ENCODE measurements at places on chromosomes 3 and 15.
A peak's percentile ranks its signal among the peaks of the same experiment; 100 is the strongest.

DNA sequence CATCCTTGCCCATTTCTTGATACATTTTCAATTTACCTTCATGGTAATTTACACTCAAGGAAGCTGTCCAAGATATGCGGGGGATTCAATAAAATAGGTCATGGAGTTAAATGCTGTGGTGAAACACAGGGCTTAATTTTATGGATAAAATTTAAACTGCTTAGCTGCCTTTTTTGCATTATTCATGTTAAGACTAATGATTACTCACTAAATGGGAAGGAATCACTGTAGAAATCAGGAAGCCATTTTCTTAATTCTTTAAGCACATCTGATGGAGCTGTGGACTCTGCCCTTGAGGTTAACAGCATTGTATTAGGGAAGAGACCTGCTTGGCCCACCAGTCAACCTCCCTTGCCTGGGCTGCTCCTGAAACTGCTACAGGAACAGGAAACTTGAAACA lies 62.5 kb upstream of the RBP1 start:
- H3K36me3 ChIP-seq, result no peaks in the 10 kb centered on the region
- no peak overlapping the region for H3K4me3 ChIP-seq
- no peak for DNase-seq
- no peaks in the 10 kb centered on the region for H3K27me3 ChIP-seq
- H3K4me1 ChIP-seq, result no peaks in the 10 kb centered on the region
- no peak overlapping the region for H3K27ac ChIP-seq

GRCh38 chr15:40061212-40061901 lies 22.4 kb upstream of the SRP14 start:
- no peak for DNase-seq
- H3K4me1 ChIP-seq, result peaks cover 26% of the 10 kb centered on the region
- no peak overlapping the region for H3K4me3 ChIP-seq
- no peaks in the 10 kb centered on the region for H3K27me3 ChIP-seq

DNA sequence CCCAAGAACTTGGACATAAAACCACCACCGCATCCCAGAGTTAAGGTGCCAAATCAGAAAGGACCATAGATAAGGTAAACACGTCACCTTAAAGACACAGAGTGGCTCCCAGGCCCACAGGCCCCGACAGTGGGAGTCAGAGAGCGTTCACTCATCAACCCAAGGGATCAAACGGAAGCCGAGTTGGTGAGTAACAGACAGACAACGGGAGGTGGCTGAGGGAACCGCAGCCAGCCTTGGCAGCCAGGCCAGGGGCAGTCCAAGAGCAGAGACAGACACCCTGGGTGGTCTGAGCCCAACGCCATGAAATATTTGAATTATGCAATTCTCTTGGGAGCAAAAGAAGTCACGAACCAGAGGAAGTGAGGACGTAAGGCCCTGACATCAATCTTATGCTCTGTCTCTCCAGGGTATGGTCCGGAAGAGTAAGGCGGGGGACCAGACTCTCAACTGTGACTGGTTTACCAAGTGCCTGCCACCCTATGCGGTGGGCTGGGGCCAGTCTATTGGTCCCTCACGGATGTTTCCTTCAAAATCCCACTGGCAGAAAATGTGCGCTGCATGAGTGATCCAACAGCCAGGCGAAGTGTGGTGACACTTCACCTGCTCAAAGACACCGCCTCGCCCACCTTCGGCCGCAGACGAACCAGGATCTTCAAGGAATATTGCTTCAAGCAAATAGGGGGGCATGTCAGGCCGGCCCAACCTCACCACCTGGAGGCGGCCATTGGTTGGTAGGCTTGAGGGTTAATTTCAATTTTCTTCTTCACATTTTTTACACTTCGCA lies 34.3 kb downstream of the TMEM44 start:
- DNase-seq, result peak; percentile 88
- peaks cover 10% of the 10 kb centered on the region for H3K36me3 ChIP-seq
- no peak overlapping the region for H3K4me3 ChIP-seq
- no peaks in the 10 kb centered on the region for H3K27me3 ChIP-seq
- H3K4me1 ChIP-seq, result peaks cover 13% of the 10 kb centered on the region

- H3K36me3 ChIP-seq, result no peaks in the 10 kb centered on the region
- no peaks in the 10 kb centered on the region for H3K27me3 ChIP-seq
- peak; percentile 53 for DNase-seq
- no peak overlapping the region for H3K4me3 ChIP-seq
Measured at GRCh38 chr3:8371085-8371551, 130.5 kb upstream of the LMCD1 start.

DNA sequence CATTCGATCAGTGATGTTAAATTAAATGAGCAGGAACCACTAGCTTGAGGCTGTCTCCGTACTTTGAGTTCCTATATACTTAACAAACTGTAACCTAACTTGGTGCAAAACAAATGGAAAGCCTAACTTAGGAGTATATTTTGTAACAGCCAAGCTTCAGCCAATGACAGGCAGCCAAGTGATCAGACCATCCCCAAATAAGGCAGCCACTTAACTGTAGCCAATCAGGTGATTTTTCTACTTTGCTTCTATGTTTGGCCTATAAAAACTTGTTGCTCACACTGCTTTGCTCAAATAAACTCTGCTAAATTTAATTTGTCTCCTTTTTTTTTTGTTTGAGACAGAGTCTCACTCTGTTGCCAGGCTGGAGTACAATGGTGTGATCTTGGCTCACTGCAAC lies 19.3 kb upstream of the ZNF770 start:
- no peaks in the 10 kb centered on the region for H3K36me3 ChIP-seq
- DNase-seq, result no peak
- no peaks in the 10 kb centered on the region for H3K4me1 ChIP-seq
- H3K27me3 ChIP-seq, result no peaks in the 10 kb centered on the region
- no peak overlapping the region for H3K4me3 ChIP-seq

GRCh38 chr3:9101286-9101685 lies 138.0 kb upstream of the RAD18 start:
- no peaks in the 10 kb centered on the region for H3K36me3 ChIP-seq
- no peaks in the 10 kb centered on the region for H3K4me1 ChIP-seq
- H3K27ac ChIP-seq, result no peak overlapping the region
- H3K27me3 ChIP-seq, result peaks cover 19% of the 10 kb centered on the region

DNA sequence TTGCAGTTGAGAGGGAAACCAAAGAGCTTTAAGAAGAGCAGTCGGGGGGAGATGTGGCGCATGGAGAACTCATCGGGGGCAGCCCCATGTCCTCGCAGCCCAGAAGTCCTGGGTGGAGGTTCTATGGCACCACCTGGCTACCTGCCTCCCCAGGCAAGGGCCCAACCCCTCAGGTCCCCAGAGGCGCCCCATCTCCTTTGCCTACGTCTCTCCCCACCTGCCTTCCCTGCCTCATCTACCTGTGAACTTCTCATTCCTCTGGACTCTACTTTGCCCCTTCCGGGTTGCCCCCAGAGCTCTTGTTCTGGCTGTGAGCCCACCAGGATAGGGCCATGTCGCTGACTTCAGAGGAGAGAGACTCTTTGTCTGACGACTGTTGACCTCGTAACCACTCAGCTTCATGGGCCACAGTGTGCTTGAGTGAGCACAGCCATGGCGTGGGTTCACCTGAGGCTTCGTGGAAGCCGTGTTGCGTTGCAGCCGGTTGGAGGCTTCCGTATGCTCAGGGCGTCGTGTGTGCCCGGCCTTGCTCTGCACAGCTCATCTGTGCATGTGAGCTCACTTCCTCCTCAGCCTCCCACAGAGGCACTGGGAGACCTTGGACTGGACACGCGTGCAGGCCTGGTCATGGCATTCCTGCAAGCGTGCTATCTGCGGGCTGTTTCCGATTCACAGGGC lies 13.4 kb downstream of the APBA2 start:
- no peak overlapping the region for H3K4me3 ChIP-seq
- H3K36me3 ChIP-seq, result 0 out of 2 replicates have a peak, but pooled peaks cover 2% of the 10 kb centered on the region
- DNase-seq, result no peak
- H3K4me1 ChIP-seq, result peaks cover 7% of the 10 kb centered on the region
- H3K27me3 ChIP-seq, result no peaks in the 10 kb centered on the region
